ENCODE measurements at places on chromosomes 12 and 14.

- no peak for DNase-seq
These were observed 12.1 kb downstream of the RITA1 start for GRCh38 chr12:113197518-113198077.

- no peak for DNase-seq
These were observed 212.8 kb downstream of the KIF21A start for GRCh38 chr12:39230086-39230485.

DNA sequence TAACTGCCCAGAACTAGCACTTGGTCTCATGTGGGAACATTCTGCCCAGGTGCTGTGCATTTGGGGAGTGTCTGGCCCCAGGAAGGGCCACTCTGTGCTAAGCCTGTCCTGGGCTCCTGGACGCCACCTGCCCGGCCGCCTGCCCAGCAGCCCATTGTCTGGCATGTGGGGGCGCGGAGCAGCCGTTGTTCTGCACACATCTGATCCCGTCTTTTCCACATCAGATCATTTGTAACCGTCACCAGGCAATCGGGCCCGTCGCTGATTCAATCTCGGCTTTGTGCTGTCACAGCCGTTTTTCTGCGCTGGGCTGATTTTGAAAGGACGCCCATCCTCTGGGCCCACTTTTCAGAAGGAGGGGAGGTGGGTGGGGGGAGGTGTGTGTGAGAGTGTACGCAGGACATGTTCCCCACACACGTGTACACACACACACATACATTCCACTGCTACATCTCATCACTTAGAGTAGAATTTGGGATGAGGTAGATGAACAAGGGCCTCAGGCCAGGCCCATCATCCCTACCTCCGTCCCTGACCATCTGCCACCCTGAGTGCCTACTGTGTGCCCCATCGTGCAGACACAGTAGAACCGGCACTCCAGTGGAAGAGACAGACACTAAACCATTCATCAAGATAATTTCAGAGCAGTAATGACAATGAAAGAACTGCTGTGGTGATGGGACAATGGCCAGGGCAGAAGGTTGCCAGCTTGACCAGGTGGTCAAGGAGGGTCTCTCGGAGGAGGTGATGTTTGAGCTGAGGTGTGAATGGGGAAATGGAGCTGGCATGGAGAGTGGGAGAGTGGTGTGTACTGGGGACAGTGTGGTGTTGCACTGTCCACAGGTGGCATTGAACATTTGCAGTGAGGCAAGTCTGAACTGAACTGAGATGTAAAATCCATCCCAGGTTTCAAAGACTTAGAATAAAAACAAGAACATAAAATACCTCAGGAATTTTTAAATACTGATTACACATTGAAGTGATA, 19.0 kb downstream of the FAM222A start:
- no peak for DNase-seq

DNA sequence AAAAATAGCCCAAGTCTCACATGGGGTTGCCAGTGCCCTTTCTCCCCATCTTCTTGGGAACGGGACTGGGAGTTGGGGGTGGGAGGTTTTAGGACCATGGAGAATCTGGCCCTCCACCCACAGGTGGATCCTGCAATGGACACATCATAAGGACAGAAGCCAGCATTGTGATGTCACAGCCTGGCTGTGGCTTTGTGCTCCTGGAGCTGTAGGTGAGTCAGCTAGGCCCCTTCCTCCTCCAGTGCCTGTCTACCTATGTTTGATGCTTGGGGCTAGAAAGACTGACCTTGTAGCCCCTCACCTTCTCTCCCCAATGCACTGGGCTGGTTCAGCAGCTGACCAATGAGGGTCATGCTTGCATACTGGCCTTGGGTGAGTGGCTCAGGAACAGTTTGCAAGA, at the start of gene CCDC197:
CCDC197 (plus strand) TSS at position 220 of the 400 bp plus-strand sequence. CDS start 831 bp downstream, outside the sequence.
- no peak for DNase-seq

DNA sequence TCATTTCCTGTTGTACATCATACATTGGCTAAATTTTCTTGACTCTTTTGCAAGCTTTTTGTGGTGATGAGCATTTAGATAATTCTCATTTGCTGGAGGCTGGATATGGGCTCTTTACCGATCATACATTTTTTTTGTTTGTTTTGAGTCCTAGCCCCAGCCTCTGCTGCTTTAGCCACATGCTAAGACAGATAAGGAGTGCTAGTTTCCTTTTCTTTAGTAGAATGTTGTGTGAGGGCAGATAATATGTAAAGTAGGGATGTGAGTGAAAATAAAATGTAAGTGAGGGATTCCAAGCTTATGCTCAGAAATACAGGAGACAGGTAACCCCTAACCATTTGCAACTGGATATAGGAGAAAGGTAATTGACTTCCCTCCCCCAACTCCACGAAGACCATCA, 405.7 kb downstream of the TRHDE start:
- DNase-seq = no peak

GRCh38 chr14:64549791-64550620, at the start of gene PPP1R36:
Gene PPP1R36 (plus strand): TSS chr14:64549961. CDS start chr14:64549998, 37 bp downstream.
- DNase-seq = no peak

DNA sequence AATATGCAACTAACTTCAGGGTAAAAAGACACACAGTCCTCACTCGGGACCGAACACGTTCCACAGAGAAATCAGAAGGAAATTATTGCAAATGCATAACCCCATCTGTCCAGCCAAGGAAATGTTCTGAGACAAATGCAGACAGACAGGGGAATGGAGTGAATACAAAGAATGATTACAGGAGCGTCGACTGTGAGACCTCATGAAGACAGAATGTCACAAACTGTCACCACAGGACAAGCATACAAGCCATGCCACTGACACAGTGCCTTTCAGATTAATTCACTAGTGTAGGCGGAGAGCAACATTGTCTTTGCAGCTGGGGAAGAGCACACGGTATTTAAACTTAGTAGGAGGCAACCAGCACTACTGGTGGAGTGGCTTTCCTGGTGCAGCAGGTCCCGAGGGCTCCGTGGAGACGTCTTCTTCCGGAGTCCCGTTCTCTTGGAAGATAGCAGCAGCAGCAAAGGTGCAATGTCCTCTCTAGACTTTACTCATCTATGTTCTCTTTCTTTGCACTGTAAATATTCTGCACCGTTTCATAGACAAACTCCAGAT, 44.6 kb downstream of the FBXO21 start:
- DNase-seq = no peak

- DNase-seq = no peak
These were observed 269.2 kb upstream of the DAAM1 start for GRCh38 chr14:58919217-58919616.

- DNase-seq = no peak
These were observed 11.5 kb upstream of the IL22 start for GRCh38 chr12:68264857-68265256.

GRCh38 chr12:6494258-6494743, 399 bp downstream of the NCAPD2 start:
- DNase-seq = peak; percentile 5

GRCh38 chr14:54106661-54107377, 150.2 kb upstream of the BMP4 start:
- DNase-seq = peak; percentile 12

- no peak for DNase-seq
These were observed 1349.1 kb downstream of the TMEM121 start for GRCh38 chr14:106875503-106875902.

DNA sequence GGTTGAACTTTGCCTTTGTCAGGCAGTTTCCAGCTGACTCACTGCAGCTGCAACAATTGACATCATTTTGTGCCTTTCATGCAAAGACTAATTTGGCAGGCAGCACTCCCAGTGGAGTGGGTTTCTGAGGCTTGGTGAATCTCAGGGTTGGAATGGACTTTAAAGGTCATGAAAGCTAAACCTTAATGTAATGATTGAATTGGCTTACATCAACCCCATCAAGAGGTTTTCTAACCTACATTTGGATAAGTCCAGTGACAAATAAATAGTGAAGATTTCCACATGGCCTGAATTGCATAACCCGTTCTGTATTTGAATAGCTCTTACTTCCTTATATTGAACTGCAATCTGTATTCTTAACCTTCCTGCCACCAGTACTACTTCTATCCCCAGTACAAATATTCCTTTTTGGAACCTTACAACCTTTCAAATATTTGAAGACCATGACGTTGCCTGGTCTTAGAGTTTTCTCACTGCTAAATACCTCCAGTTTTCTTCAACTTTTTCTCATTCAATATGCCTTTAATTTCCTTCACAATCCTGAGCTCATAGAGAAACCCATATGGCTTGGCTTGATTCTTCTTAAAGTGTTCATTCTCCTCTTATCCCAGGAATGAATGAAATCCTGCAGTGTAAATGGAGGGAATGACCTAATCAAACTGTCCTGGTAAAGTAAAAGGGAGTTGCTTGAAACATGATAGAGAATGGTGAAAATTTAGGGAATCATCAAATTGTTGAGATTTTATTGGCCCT, 168.1 kb upstream of the NOVA1 start:
- DNase-seq = peak; percentile 22

- DNase-seq = no peak
These were observed 243.2 kb downstream of the ALX1 start for GRCh38 chr12:85523197-85523596.

DNA sequence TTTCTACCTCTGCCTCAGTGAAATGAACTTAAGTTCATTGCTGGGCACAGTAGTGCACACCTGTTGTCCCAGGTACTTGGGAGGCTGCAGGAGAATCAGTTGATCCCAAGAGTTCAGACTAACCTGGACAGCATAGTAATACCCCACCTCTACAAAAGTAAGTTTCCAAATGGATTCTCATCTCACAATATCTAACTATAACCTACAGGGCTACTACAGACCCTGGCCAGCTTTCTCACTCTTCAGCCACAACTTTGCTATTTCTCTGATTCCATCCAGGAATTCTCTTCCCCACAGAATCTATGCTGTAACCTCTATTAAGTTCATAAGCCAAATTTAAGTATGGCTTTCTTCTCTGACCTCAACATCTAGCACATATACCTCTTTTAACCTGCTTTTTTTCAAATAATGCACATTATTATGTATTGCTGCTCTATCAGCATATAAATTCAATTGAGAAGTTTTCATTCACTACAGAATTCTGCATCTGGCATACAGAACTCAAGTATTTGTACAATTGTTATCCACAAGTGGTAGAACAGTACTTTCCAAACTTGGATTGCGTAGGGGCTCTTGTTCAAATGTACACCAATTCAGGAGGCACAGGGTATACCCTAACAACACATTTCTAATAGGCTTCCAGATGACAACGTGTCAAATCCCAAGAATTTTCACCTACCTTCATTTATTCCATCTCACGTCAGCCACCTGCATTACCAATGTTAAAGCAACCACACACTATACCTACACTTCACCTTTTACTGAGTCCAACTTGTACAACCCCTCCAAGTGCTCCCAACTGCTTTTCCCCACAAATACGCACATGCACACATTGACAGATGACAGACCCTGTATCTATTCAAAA, 3.8 kb downstream of the RPS29 start:
- DNase-seq = no peak

GRCh38 chr12:6231359-6232268, 31.4 kb downstream of the CD9 start:
- DNase-seq = no peak

GRCh38 chr14:54591461-54591860, 24.5 kb downstream of the SAMD4A start:
- DNase-seq = no peak
